Endothelial cell of umbilical vein (primary cell): ENCODE measurements at places on chromosomes 3 and 15.

- DNase-seq = no peak
Observed at GRCh38 chr3:112056451-112056929, 22.0 kb downstream of the TMPRSS7 start.

DNA sequence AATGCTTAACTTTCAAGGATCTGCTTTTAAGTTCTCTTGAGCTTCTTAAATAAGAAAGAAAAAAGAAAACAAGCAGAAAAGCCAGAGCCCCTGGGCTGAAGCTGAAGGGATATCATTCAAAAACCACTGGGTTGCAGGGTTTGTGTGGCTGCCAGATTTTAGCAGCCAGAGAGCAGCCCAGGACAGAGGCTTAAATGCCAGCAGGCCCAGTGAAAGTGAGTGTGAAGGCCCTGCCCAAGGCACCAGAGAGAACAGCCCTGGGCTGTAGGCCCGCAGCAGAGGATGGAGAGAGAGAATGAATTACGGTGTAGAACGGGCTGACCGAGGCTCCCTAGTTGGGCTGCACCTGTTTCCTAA lies 106.3 kb upstream of the BOC start:
- no peak for DNase-seq

- DNase-seq = no peak
Observed at GRCh38 chr15:87746333-87746732, 510.2 kb downstream of the NTRK3 start.

DNA sequence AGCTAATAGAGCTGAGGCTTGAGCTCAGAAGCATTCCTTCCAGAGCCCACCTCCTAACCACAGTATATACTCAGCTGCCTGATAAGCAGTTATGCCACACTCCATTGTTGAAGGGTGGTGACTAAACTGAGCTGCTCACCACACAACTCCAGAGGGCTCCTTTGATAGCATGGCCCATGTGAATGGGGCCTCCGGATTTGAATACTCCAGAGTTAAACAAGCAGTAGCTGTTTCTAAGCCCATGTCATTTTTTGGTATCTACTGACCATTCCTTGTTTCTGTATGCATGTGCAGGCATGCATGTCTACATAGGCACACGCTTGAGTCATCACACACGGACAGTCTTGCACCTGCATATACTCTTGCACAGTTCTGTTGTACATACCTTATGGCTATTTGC lies 28.9 kb downstream of the IGSF10 start:
- no peak for DNase-seq

GRCh38 chr3:103684904-103685303 lies 1250.1 kb downstream of the ZPLD1 start:
- DNase-seq = no peak

GRCh38 chr3:130700541-130700940 lies 46.1 kb downstream of the PIK3R4 start:
- peak; percentile 98 for DNase-seq

DNA sequence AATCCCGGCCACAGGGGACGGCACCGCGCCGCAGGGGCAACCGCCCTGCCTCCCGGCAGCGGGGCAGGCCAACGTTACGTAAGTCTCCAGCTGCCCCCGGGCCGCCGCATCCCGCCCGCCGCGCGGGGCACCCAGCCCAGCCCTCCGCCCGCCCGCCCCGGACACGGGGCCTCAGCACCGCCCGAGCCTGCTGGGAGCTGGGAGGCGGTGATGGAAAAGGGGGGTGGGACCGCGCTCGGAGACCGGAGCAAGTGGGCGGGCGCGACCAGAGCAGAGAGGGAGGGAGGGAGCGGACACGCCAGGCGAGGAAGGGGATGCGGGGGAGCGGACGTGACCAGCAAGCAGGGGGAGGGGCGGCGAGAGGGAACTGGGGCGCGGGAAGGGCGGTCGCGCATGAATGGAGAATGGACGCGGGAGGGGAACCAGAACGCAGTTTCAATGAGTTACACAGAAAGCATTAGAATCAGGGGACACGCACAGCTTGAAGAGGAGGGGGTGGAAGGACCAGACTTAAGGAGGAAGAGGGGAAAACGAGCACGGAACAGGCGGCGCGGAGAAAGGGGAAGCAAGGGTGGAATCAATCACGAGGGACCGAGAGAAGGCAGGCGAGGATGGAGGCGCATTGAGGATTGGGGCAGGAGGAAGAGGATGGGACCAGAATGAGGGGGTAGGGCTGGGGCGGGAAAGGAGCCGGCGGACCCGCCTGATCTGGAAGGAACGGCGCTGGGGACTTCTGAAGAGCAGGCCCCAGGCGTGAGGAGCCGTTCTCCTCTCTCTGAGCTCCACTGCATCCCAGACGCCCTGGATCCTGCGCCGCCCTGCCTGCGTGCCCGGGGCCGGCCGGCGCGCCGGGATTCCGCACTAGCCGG lies 559 bp downstream of the PKM start:
- DNase-seq = peak; percentile 92

DNA sequence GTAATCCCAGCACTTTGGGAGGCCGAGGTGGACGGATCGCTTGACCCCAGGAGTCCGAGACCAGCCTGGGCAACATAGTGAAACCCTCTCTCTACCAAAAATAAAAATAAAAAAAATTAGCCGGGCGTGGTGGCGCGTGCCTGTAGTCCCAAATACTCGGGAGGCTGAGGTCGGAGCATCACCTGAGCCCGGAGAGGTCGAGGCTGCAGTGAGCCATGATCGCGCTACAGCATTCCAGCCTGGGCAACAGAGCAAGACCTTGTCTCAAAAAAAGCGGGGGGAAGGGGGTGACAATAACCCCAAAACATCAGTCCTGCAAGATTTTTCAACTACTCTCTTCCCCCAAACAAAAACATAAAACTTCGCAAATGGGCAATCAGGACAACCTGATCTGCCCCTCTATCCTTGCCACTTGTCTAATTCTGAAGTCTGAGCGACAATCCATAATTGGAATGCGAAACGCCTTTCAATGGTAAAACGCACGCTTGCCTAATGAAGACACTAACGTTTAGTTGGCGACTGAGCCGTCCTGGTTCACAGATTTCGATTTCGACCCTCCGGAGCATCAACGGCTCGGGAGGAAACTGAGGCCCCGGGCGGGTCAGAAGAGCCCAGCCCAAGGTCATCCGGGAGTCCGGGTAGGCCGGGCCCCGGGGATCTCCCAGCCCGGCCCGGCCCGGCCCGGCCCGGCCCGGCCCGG lies 868 bp downstream of the BTBD1 start:
- DNase-seq = peak; percentile 40

GRCh38 chr15:90159213-90159612 lies 41.9 kb upstream of the SEMA4B start:
- no peak for DNase-seq

DNA sequence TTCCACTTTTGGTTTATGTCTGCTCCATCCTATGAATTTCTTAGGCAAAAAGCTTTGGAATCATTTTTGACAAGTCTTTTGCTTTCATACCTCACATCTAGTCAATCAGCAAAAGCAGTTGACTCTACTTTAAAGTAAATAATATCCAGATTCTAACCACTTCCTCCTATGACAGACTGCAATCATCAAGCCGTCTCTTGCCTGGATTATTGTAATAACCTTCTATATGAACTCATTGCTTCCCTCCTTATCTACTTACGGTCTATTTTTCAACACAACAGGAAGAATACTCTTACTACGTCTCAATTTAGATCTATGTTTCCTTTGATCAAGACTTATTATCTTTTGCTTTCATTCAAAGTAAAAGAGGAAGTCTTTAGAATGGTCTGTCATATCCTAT lies 20.7 kb downstream of the CLDN1 start:
- DNase-seq = peak; percentile 24

- peak; percentile 17 for DNase-seq
Observed at GRCh38 chr15:68114840-68115239, 60.7 kb downstream of the PIAS1 start.

DNA sequence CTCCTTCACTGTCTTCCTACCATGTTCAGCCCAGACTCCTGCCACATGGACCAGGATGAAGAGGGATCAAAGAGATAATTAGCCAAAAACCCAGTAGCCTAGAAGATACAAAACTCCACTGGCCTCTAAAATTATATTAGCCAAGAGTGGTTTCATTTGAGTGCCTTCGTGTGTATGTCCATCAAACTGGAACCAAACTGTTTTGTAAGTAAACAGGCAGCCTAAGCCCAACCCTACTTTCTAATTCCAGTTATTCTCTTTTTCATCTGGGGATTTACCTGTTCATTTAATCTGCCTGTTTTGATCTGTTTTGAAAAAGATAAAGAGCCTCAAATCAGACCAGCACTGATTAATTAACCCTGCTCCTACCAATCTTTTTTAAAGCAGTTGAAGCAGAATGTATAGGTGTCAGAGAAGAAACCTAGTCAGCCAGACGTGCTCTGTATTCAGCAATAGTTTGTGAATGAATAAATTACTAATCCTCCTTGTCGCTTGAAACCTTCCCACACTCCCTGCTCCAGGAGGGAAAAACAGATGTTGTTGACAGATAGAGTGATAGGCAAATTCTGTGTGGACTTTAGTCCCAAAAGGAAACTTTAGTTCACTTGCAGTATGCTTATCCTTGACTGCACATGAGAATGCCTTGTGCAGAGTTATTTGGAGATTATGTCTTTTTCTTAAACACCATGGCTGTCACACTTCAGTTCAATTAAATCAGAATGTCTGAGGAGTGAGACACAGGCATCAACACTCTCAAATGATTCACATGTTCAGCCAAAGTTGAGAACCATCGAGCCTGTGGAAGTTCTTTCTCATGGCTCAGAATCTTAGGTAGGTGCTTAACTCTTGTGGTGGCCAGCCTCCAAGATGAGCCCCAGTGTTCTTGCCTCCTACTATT lies 55.5 kb upstream of the ZBED2 start:
- no peak for DNase-seq

- DNase-seq = no peak
Observed at GRCh38 chr3:31959251-31959650, 21.8 kb downstream of the OSBPL10 start.

DNA sequence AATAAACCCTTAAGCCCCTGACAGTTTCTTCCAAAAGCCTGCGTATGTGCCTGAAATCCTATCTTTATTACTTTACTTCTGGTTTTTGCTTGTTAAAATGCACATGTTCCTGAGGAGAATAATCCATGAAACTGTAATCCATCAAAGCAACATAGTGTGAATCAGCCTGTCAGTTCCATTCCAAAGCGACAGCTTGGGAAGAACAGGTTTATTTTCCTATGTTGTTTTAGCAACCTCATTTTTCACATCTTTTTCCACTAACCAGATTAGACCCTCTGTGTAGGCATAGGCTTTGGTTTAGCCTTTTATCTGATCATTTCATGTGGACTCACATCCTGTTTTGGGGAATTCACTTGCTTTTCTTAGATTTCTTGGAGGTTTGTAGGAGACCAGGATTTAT lies 988.0 kb downstream of the SQOR start:
- no peak for DNase-seq

DNA sequence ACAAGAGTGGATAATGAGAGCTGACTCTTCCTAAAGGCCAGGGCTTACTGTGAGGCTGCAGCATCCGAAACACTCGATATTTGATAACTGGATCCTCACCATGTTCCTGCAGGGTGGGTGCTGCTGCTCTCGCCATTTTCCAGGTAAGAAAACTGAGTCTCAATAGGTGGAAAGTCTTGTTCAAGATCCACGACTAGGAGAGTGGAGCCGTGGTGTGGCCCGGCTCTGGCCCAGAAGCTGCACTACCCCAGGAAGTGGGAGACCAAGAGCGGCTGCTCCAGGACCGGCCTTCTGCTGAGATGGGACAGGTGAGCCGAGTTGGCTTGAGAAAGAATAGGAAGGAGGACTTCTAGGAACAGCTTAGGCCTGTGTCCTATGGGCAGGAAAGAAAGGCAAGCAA lies 121.6 kb downstream of the SMAD6 start:
- DNase-seq = no peak

DNA sequence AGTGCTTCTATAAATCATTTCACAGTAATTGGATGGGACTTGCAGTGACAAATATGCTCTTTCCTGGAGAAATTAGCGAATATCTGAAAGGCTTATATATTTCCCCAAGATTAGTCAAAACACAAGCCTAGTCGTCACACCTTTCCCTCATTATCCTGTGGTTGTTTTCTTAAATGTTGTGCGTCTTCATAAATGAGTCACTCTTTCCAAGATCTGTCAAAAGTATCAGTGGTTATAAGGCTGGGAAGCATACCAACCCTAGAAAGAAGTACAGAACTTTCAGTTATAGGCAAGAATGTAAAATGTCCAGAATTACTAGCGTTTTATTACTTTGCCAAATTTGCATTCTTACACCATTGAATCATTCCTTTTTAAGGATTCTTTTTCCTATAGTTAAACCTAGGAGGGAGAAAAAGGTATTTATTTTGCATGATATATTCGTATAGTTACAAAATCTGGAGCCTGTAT lies 33.6 kb downstream of the TMEM212 start:
- DNase-seq = peak; percentile 90

GRCh38 chr3:197408177-197408957 lies 110.0 kb upstream of the DLG1 start:
- no peak for DNase-seq

DNA sequence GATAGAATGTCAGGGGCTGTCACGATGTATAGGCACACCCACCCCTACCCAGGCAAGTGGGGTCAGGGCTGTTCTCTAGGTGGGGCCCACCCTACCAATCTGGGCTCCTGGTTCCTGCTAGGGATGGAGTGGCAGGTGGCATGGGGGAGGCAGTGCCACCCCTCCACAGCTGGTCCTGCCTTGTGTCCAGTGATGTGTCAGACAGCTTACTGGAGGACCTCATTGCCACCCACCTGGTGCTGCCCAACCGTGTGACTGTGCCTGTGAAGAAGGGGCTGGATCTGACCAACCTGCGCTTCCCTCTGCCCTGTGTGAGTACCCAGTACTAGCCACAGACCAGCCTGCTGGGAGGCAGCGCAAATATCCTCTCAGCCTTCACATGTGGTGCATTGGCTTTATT lies 27.5 kb downstream of the ESYT3 start:
- no peak for DNase-seq

- DNase-seq = no peak
Observed at GRCh38 chr15:85063088-85063487, 81.4 kb downstream of the PDE8A start.

DNA sequence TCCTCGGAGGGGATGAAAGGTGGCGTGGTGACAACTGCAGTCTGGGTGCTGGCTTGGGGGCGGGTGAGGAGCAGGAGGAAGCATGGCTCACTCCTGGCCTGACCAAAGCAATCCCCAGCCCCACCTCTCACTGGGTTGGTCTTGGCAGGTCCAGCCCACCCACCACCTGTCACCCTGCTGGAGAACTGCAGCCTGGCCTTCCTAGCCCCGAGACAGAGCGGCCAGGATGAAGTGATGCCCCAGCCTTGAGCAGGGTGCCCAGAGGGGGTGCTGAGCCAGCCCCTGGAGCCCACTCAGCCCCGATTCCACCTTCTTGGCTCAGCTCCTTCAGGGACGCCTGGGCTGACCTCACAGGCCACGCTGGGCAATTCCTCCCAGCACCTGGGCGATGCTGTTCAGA lies 89.9 kb downstream of the IQSEC1 start:
- no peak for DNase-seq
